ENCODE measurements at places on chromosomes 2 and 18. TPM values are rescaled to one million over a fixed set of nuclear protein-coding genes. Genes with fewer than 3 reads are reported as not detected.
A peak's percentile ranks its signal among the peaks of the same experiment; 100 is the strongest.

RUFY4 gene
- 0.44 TPM for total RNA-seq

CLEC4F gene
- not detected for total RNA-seq

POMC gene
- total RNA-seq: 1.6 TPM

MAP2 gene
- total RNA-seq: 0.87 TPM

GRCh38 chr2:150060341-150060740 lies 427.1 kb downstream of the RND3 start:
- H3K4me1 ChIP-seq: peaks cover 8% of the 10 kb centered on the region
- H3K36me3 ChIP-seq: peaks cover 1% of the 10 kb centered on the region
- 0 out of 3 replicates have a peak overlapping the region, but pooled peaks have one; percentile 7 for H3K4me3 ChIP-seq

GRCh38 chr2:170380267-170380666 lies 202.3 kb downstream of the MYO3B start:
- no peak overlapping the region for H3K27ac ChIP-seq
- H3K27me3 ChIP-seq: no peaks in the 10 kb centered on the region
- no peak overlapping the region for H3K4me3 ChIP-seq
- DNase-seq: no peak
- no peaks in the 10 kb centered on the region for H3K36me3 ChIP-seq

DNA sequence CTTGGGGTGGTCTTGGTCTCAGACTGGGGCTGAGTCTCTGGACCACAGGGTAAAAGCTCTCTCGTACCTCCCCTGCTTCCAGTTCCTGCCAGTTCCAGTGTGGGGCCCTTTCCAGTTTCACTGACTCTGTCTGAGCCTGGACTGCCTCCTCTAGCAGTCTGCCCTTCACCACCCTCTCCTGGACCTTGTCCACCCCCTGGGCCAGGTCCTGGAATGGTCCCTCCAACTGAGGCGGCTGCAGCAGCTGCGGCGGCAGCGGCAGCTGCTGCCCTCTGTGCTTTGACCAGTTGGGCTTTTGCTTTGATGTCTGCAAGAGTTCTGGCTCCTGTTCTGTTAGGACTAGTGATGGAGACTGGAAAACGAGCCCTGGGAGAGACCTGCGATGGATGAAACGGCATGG lies 70.7 kb upstream of the DTNB start:
- no peaks in the 10 kb centered on the region for H3K27me3 ChIP-seq
- no peaks in the 10 kb centered on the region for H3K4me1 ChIP-seq
- H3K27ac ChIP-seq: no peak overlapping the region
- H3K36me3 ChIP-seq: peaks cover 36% of the 10 kb centered on the region

DNA sequence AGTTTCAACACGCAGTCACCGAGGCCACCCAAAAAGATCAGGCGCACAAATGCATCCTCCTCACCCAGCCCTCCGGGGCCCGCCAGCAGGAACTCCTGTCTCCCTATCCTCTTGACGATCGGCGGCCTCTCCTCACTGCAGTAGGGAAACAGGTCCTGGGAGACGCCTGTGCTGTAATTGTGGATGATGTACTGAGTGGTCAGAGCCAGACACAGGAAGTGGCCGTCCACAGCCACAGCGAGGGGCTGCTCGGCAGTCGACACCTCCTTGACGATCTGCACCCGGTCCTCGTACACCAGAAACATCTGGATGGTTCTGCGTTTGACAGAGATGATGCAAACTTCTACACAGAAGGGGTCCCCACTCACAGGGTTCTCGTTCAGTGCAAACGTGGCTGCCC lies 22.0 kb downstream of the TGFBRAP1 start:
- no peak overlapping the region for H3K4me3 ChIP-seq
- no peaks in the 10 kb centered on the region for H3K4me1 ChIP-seq
- H3K27me3 ChIP-seq: no peaks in the 10 kb centered on the region
- peaks cover 22% of the 10 kb centered on the region for H3K36me3 ChIP-seq
- no peak overlapping the region for H3K27ac ChIP-seq

- H3K4me3 ChIP-seq: no peak overlapping the region
- no peak for DNase-seq
- H3K27ac ChIP-seq: no peak overlapping the region
- no peaks in the 10 kb centered on the region for H3K27me3 ChIP-seq
These were observed 39.8 kb upstream of the TMEM163 start for GRCh38 chr2:134758633-134759032.

GRCh38 chr2:237873897-237874551 lies 14.6 kb downstream of the RAMP1 start:
- no peaks in the 10 kb centered on the region for H3K4me1 ChIP-seq
- no peak for DNase-seq
- no peaks in the 10 kb centered on the region for H3K27me3 ChIP-seq

GRCh38 chr2:48092846-48093803 lies 186.8 kb upstream of the FBXO11 start:
- H3K36me3 ChIP-seq: no peaks in the 10 kb centered on the region
- no peak overlapping the region for H3K27ac ChIP-seq
- no peaks in the 10 kb centered on the region for H3K4me1 ChIP-seq
- no peaks in the 10 kb centered on the region for H3K27me3 ChIP-seq

All from H9 (cell line).